ENCODE measurements at places on chromosomes 1 and 21. TPM values are rescaled to one million over a fixed set of nuclear protein-coding genes. Genes with fewer than 3 reads are reported as not detected.

DNA sequence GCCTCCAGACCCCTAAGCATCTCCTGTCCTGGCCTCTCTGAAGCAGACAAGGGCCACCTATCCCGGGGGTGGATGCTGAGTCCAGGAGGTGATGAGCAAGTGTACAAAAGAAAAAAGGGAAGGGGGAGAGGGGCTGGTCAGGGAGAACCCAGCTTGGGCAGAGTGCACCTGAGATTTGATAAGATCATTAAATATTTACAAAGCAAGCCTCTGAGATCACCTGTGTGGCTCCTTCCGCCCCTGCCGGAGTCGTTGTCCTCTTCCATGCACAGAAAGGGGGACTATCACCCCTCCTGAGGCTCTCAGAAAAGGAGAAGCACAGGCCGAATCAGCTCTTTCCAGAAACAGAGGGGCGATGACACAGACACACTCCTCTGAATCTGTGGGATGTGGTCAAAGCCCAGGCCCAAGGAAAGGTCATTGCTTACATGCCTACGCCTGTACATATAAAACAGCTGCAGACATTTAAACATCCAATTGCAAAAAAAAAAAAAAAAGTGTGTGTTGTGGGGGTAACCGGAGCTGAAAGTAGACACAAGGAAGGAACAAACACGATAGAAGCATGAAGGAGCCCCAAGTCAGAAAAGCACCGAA is 30.9 kb downstream of the PRSS38 start:
- DNase-seq, result no peak

DNA sequence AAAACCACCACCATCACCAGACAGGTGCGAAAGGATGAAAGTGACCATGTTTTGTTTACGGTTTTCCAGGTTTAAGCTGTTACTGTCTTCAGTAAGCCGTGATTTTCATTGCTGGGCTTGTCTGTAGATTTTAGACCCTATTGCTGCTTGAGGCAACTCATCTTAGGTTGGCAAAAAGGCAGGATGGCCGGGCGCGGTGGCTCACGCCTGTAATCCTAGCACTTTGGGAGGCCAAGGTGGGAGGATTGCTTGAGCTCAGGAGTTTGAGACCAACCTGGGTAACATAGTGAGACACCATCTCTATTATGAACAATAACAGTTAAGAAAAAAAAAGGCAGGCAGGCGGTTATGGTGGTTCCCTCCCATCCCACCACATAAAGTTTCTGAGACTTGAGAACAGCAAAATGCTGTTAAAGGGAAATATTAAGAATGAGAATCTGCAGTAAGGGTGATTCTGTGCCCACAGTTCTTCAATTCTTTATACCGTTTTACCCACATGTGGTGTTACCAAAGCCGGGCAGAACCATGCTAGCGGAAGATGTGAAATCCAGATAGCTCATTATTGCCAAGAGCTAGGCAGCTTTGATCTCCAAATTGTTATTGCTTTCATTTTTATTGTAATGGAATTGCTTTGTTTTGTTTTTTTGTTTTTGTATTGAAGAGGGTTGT is 34.5 kb upstream of the TDRD10 start:
- DNase-seq, result no peak

KIF21B gene
- 180 TPM for total RNA-seq

GRCh38 chr1:226981386-226981817 is 41.3 kb downstream of the COQ8A start:
- DNase-seq, result no peak

ARHGAP30 gene
- 339 TPM for total RNA-seq

SMIM12 gene
- total RNA-seq, result 45.9 TPM

- no peak for DNase-seq
Measured at GRCh38 chr1:17671741-17672140, 83.4 kb upstream of the ACTL8 start.

- no peak for DNase-seq
Measured at GRCh38 chr1:211037095-211037494, 96.9 kb downstream of the KCNH1 start.

DNA sequence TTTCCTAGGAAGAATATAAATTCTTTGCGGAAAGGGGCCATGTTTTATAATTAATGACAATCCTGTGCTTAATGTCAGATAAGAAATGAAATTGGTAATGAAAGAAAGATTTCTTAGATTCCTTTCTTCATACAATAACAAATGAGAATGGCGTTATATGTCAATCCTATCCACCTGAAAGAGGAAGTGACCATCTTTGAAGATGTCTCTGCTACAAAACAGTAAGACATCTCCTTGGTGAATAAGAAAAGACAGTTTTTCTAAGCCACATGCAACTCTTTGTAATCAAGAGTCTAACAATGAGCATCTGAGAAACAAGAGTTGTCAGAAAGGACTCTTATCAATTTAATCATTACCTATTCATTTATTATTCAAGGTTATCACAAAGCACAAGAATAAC is 286.0 kb downstream of the VAV3 start:
- no peak for DNase-seq

SNX7 gene
- not detected for total RNA-seq

SGIP1 gene
- total RNA-seq, result not detected

DNA sequence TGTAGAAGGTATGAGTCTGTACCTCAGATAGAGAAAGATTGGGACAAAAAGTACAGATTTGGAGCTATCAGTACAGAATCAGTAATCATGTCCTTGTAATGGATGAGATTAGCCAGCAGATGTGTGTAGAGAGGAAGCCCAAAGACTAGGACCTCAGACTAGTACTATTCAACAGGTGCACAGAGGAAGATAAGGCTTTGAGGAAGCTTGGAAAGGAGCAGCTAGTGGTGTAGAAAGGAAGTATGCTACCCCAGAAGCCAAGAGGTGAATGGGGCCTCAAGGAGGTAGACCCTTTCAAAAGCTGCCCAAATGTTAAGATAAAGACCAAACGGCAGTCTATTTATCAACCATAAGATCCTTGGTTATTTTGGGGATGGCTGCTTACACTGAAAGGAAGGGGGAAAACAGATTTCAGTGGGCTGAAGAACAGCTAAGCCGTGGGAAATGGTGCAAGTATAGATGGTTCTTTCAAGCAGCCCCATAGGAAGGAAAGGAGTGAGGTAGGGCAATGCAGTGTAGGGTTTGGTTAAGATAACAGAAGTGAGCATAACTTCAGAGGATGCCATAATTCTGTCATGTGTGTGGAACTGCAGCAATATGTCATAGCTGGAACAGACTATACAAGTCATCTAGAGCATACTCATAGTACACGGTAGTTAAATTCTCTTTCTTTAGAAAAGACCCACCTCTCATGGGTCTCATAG is 221.7 kb downstream of the HHIPL2 start:
- DNase-seq, result no peak

- no peak for DNase-seq
Measured at GRCh38 chr1:247182994-247183393, 11.2 kb upstream of the ZNF124 start.
